ENCODE measurements at places on chromosomes 16 and 17.

DNA sequence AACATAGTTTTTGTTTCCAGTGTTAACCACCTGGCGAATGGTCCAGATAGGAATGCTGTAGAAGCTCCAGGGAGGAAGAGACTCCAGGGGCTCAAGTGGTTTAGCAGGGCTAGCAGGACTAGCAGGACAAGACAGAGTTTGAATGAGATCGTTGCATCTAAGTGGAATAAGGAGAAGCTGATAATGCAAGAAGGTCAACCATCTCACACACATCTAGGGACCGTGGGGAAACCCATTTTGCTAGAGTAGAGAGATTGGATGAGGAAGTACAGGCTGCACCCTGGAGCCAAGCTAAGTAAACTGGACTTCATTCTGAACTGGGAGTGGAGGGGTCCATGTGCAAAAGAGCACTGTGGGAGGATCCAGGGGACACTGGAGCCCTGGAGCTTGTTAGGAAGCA is 86.1 kb upstream of the HSBP1 start:
- DNase-seq: no peak

GRCh38 chr17:79909121-79909520 is 69.9 kb upstream of the CBX4 start:
- no peak for DNase-seq

DNA sequence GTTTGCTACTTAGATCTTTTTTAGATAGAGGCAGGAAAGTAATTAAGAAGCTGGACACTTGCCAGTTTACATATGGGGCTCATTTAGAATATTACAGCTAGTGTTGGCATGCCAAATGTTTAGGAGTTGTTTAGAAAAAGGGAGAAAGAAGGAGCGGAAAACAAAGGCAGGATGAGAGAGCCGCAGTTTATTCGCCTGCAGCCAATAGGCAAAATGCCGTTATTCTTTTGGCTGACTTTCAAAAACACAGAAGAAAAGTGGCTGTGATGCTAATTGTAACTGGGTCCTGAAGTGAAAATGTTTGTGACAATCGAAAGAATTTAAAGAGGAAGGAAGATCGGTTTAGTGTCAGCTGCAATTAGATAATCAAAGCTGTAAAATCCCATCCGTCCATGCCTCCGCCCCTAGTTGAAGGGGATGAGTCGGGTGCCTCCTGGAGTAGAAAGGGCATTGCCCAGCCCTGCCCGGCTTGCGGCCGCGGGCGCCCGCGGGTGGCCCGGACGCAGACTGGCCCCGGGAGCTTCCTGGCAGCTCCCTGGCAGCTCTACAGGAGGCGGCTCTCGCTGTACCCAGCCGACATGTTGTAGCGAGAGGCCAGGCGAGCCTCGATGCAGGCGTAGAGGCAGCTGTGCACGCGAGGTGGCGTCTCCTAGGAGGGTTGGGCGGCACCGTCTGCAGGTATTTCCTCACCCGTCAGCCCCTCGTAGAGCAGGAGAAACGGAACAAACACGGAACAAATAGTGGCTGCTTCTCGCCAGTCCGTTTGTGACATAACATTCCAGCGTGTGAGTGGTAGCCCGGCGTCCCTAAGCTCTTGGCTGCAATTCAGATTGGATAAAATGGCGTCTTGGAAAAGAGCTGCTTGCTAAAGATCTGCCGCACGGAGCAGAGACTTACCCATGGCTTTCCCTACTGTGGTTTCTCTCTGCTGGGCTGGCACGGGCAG is 82.2 kb downstream of the TNRC6C start:
- DNase-seq: no peak

DNA sequence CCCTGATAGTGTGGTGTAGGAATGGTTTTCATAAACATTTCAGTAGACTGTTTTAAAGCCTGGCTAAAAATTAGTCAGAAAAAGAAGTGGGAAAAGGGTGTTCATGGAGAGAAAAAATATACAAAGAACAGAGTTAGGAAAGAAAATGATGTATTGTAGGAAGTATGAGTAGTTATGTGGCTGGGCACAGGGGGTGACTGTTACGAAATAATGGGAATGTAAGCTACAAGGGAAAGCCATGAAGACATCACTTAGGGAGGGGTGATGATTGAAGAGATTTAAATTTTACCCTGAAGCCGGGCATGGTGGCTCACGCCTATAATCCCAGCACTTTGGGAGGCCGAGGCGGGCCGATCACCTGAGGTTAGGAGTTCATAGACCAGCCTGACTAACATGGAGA is 55.3 kb downstream of the NUP88 start:
- DNase-seq: no peak

GRCh38 chr17:44394833-44395232 is 5.4 kb upstream of the ITGA2B start:
- no peak for DNase-seq

DNA sequence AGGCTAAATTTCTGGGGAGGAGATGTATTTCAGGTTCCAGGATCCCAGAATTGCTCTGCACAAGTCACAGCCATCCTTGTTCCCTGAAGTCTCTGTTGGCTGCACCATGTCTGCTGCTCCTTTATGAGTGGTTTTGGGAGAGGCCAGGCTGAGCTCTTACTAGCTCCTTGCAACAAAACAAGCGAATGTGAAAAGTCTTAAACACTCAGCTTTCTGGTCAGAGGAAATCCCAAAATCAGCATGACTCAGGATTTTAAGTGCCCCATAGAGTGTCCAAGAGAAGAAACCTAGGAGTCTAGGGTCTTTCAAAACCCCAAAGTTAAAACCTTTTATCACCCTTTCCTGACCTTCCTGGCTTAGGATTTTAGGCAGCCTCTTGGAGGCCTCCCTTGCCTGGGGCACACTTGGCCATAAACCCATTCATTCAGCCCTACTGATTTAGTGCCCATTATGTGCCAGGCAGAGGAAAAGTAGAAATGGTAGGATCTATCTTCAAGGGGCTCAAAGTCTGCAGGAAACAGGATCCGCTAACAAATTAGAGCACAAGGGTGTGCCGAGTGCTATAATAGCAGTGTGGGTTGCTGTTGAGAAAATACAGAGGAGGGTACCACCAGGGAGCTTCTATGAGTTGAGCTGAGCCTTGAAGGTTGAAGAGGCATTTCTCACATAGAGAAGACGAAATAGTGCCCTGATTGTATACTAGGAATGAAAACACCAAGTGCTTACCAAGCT is 36.9 kb downstream of the SOST start:
- no peak for DNase-seq

GRCh38 chr16:88116121-88116520 is 164.9 kb downstream of the BANP start:
- no peak for DNase-seq

DNA sequence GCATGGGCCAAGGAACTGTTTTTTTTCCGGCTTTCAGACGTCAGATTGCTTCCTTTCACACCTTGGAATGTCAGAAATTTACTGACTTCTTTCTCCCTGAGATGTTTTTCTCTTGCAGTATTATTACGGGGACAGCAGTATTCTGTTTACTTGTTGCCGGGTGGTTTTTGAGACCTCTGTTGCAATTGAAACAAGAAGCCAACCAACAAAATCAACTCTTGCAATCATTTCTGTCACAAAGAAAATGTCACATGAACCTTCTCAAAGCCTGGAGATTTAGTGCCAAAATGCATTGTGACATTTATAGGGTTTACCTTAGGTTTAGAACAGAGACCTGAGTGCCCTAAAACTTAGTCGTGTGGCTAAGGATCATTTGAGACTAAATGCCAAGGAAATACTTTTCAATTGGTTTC is 174.3 kb downstream of the MAP2K6 start:
- DNase-seq: no peak

GRCh38 chr16:48126801-48127644 is 28.8 kb downstream of the ABCC12 start:
- DNase-seq: no peak
